ENCODE measurements at places on chromosomes 11 and 22.

DNA sequence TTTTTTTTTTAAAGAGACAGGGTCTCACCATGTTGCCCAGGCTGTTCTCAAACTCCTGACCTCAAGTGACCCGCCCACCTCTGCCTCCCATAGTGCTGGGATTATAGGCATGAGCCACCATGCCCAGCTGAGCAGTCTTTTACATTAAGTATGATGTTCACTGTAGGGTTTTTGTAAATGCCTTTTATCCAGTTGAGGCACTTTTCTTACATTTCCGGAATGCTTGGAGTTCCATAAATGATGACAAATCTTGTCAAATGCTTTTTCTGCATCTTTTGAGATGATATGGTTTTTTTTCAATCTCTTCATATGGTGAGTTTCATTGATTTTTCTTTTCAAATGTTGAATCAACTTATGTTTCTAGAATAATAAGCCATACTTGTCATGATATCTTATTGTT is 29.4 kb upstream of the CTTN start:
- DNase-seq, result no peak

- no peak for DNase-seq
These were observed 15.2 kb downstream of the TANGO2 start for GRCh38 chr22:20036084-20036482.

GRCh38 chr11:42975180-42975529 is 336.6 kb upstream of the API5 start:
- DNase-seq, result no peak

- DNase-seq, result no peak
These were observed 253.7 kb downstream of the AASDHPPT start for GRCh38 chr11:106331176-106331575.

- no peak for DNase-seq
These were observed 35.4 kb upstream of the SERPIND1 start for GRCh38 chr22:20738394-20739089.

Measured in pancreas (tissue), 10 donors.